ENCODE measurements at places on chromosomes 6 and 20.

GRCh38 chr6:50602292-50602691, 111.0 kb upstream of the TFAP2D start:
- peak; percentile 0 for DNase-seq

DNA sequence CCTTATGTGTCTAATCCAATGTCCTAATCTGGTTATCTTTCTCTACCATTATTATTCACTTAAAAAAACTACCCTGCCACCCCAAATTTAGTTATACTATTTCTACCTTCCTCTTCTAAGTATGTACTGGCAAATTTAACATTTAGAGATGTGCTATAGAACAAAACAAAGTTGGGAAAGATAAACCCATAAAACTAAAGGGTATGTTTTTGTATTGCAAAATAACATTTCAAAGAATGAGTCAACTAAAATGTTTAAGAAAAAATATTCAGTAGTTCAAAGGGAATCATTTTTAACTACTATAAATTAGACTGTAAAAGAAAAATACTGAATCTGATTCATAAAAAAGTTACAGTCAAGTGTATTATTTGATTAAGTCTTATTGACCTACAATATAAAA, 103.0 kb downstream of the LMBRD1 start:
- DNase-seq: peak; percentile 7

DNA sequence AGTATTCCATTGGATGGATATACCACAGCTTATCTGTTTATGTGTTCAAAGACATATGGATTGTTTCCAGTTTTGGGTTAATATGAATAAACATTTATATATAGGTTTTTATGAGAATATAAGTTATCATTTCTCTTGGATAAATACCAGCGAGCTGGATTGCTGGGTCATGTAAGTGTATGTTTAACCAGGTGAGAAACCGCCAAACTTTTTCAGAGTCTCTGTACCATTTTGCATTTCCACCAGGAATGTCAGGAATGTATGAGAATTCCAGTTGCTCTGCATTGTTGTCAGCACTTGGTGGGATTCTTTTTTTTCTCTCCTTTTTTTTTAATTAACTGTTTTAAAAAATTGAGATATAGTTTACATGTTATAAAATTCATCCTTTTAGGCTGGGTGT, 52.1 kb downstream of the PHF20 start:
- no peak for DNase-seq

DNA sequence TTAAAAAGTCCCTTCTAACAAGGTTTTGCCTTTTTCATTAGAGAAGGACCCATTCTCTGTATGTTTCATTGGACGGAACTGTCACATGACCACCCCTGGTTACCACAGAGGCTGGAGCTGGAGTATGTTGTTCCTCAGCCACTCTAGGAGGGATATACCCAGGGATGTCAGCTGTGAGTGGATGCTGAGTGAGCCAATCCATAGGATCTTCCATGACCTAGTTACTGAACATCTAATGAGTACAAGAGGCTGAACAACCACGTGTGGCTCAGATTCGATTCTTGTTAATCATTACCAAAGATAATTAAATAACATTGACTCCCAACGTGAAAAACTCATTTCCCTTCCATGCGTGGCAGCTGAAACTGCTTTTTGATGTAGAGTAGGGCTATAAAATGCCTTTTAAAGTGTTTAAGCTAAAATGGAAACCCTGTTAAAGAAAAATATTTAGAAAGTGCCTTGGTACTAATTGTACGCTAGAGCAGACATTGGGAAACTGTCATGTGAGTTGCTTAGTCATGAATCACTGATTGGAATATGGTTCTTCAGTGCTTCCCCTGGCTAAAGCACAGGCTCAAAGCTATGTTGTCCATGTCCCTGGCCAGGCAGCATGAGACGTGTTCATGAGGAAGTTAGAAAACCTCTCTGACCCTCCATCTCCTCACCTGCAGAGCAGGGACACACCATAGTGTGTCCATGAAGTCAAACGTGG, 256.1 kb downstream of the ZNF217 start:
- no peak for DNase-seq

GRCh38 chr6:146578054-146578453, 20.7 kb upstream of the ADGB start:
- no peak for DNase-seq

DNA sequence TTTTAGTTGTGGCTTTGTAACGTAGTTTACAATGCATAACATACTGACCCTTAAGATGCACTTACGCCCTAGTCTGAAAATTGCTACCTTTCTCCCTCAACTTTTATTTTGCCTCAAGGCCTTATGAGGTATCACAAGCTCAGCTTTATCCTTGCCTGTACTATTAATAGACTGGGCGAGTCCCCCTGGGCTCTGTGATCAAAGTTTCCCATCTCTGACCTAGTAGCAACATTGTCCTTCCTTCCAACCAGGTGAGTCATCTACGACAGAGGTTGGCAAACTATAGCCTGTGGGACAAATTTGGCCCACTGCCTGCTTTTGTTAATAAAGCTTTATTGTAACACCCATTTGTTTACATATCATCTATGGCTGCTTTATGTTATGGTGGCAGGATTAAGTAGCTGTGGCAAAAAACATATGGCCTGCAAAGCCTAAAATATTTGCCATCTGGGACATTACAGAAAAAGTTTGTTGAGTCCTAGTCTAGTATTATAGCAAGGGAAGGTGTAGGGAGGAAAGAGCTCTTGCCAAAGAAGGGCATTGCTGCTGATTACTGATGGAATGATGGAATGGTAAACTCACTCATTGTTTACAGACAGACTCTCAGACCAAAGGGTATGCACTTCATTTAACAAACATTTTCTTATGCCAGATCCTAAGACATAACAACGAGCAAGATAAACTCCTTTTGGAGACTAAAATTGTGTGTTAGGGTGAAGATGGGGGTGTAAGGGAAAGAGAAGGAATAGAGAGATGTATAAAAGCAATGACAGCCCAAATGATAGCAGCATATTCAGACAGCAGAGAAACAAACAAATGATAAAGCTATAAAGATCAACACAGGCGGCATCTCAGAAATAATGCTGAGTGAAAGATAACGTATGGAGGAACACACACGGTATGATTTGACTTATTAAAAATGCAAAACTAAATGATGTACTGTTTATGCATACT, 74.2 kb downstream of the SLC22A23 start:
- DNase-seq: no peak

DNA sequence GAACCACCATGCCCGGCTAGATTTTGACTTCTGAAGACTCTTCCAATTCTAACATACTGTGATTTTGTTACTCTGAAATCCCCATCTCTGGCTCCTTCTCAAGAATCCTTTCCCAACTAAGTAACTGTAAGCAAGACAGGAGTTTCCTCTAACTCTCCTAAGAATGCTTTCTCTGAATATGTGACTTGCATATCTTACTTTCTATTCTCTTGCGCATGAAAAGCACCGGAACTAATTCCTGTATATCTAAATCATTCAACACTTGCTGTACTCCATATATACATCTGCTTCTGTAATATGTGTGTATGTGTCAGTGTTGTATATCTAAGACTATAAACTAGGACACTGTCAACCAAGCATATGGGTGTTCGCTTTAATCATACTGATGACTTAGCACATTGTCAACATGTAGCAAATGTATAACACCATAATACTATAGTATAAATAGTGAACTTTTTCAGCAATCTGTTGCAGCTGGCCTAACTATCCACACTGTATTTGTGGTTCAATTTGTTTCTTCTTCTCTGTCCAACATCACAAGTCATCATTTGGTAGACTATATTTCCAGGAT, 108.1 kb upstream of the PRDM1 start:
- no peak for DNase-seq

- DNase-seq: no peak
These were observed 91.3 kb upstream of the OGFRL1 start for GRCh38 chr6:71197267-71197666.

- peak; percentile 76 for DNase-seq
These were observed 17.3 kb downstream of the FKBP1A start for GRCh38 chr20:1375515-1375914.

- DNase-seq: no peak
These were observed 97.7 kb downstream of the SYCP2 start for GRCh38 chr20:59835448-59836395.

DNA sequence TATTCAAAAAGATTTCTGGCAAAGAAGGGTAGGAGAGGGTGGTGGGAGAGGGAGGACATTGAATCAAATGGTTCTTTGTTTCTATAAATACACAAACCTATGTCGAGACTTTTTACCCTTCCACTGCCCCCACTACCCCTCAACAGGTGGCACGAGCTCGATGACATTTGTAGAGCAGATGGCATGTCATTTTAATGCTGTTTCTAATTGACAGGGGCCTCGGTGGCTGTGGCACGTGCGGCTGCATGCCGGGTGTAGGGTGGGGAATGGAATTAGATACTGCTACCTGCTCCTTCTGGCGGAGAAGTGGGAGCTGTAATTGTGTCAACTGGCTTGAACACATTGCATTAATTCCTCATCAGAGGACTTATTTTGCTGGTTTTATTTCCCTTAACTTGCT, 29.1 kb upstream of the SASH1 start:
- no peak for DNase-seq

- DNase-seq: no peak
These were observed 154.0 kb downstream of the PDSS2 start for GRCh38 chr6:107305391-107305790.

DNA sequence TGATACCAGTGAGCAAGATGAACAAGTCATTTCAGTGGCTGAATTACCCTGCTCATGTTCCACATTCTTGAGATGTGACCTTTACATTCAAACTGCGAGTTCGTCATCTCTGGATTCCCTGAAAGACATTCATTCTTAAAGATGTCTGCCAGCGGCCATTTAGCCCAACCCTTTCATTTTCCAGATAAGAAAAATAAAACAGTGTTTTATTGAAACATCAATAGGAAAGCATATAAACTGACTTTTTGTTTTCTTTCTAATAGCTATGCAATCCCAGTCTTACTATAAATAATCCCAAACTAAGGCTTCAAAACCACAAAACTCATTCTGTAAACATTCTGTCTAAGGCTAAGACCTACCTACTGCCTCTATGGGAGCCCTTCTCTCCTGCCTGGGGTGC, 134.0 kb downstream of the SAMD5 start:
- no peak for DNase-seq

- peak; percentile 27 for DNase-seq
These were observed 1.1 kb upstream of the CD109 start for GRCh38 chr6:73694711-73695411.

- no peak for DNase-seq
These were observed 1156.9 kb upstream of the MAP3K7 start for GRCh38 chr6:91743756-91744155.
